Activated CD4-positive, alpha-beta T cell treated with anti-CD3 and anti-CD28 coated beads, Interleukin-2, amount 10 ng/mL, durations not matched to agents 7 days and 5 days (primary cell): ENCODE measurements at places on chromosomes 6 and 20. TPM values are rescaled to one million over a fixed set of nuclear protein-coding genes. Genes with fewer than 3 reads are reported as not detected.

GNMT gene
- 1.1 TPM for total RNA-seq

ROS1 gene
- not detected for total RNA-seq

NOTCH4 gene
- 0.20 TPM for total RNA-seq

PAX1 gene
- total RNA-seq, result not detected

SNAI1 gene
- total RNA-seq, result not detected

NFYA gene
- total RNA-seq, result 36.9 TPM

DCDC2 gene
- not detected for total RNA-seq

MLN gene
- total RNA-seq, result not detected

KIFC1 gene
- 167 TPM for total RNA-seq

FITM2 gene
- 4.9 TPM for total RNA-seq

PDYN gene
- not detected for total RNA-seq

SLC35F1 gene
- total RNA-seq, result not detected

CAP2 gene
- not detected for total RNA-seq

GSTA3 gene
- not detected for total RNA-seq

SPTLC3 gene
- 1.1 TPM for total RNA-seq
